NCI-H2029 treated with DMSO at 0.1 percent for 48 hours (cell line): ENCODE measurements at places on chromosomes 13 and 19.

GRCh38 chr19:48672994-48673393 lies at the start of gene NTN5:
Gene NTN5 (minus strand): TSS chr19:48673017. CDS start chr19:48670986, 2,031 bp downstream.
- DNase-seq = no peak

- peak; percentile 94 for DNase-seq
These were observed 6.6 kb upstream of the BCL3 start for GRCh38 chr19:44741841-44742329.

DNA sequence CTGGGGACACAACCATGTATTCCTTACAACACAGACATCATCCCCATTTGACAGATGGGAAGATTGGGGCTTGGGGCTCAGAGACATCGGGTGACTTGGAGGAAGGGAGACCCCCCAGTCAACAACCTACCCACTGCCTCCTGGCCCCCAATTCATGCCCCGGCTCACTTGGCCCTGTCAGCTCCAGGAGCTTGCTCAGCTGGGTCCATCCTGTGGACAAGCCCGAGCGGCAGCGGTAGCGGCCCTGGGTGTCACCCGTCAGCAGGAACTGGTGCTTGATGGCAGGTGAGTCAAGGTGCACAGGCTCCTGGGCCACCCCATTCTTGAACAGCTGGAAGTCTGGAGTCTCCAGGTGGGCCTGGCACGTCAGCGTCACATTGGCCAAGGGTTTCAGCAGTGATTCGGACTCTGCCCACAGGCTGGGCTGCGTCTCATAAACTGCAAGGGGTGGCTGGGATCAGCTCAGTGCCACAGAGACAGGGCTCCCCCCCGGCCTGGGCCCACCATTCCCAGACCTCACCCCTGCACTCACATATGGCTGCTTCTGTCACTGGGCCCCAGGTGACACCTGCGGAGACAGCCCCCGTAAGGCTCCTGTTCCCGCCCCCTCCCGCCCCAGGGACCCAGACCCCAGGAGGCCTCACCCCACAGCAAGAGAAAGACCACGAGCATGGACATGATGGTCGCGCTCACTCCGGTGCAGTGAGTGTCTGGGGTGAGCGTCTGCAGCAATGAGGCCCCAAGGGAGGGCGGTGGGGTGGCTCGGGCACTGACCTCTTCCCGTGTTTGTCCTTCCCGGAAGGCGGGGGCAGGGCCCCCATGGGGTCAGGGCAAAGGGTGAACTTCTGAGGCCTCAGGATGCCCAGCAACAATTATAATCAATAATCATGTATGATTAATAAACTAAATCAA lies at the start of gene A1BG:
TSS of gene A1BG (minus strand) at position 733 of the 912 bp plus-strand sequence. CDS start at position 678, 55 bp downstream.
- no peak for DNase-seq

DNA sequence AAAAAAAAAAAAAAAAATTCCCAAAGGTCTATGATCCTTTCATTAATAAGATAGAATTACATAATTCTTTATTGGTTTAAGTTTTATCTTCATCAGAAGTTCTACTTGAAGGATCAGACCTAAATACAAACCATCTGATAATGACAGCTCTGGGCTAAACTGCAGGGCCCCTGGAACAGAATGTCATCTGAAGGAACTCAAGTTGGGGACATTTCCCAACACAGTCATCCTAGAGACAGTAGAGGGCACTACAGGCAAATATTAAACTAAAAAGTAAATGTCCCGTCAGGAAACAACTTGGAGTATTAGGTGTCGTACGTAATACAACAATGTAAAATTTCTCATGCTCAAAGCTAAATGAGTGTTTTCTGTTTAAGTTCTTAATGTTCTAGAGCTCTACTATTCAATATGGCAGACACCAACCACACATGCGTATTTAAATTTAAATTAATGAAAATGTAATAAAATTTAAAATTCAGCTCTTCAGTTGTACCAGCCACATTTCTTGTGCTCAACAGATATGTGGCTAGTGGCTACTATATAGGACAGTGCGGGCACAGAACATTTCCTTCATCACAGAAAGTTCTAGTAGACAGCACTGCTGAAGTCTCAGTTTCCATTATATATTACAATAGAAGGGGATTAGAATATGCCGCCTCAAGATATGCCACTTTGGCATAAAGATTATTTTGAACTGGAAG lies 21.8 kb upstream of the NAXD start:
- DNase-seq = peak; percentile 28

GRCh38 chr13:35649162-35649561 lies 172.7 kb upstream of the MAB21L1 start:
- DNase-seq = no peak

GRCh38 chr13:109332506-109333499 lies 453.6 kb downstream of the IRS2 start:
- peak; percentile 40 for DNase-seq

- no peak for DNase-seq
These were observed 69.8 kb downstream of the ALOX5AP start for GRCh38 chr13:30805132-30805537.

DNA sequence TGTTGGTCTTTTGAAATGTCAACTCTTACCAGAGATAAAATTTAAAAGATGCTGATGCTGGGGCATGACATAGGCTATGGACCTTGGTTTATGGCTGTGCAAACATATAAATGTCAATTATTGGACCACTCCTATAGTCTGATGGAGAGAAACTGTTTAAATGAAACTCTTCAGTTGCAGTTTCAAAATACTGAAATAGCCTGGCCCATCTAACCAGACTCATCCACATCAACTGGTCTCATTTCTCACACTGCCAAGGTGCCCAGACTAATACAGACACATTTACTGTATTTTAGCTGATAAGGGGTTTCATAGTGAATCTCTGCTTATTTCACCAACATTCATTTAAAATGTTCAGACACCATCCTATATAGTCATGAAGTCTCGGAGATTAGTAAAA lies 19.9 kb downstream of the SERPINE3 start:
- no peak for DNase-seq

- DNase-seq = no peak
These were observed 6.4 kb downstream of the FLT1 start for GRCh38 chr13:28488376-28489005.

DNA sequence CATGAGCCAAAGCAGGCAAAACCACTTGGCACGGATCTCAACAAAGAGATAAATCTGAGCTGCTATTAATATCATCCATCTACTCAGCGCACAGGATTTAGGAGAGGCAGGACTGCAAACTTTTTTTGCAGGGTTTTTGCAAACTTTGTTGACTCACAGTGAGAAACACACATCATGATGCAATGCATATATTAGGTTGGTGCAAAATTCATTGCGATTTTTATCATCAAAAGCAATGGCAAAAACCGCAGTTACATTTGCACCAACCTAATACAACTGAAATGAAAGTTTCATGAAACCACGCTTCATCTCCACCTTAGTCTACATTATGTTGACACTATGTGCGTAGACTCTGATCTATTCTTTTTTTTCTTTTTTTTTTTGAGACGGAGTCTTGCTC lies 4.5 kb upstream of the NOVA2 start:
- DNase-seq = no peak

DNA sequence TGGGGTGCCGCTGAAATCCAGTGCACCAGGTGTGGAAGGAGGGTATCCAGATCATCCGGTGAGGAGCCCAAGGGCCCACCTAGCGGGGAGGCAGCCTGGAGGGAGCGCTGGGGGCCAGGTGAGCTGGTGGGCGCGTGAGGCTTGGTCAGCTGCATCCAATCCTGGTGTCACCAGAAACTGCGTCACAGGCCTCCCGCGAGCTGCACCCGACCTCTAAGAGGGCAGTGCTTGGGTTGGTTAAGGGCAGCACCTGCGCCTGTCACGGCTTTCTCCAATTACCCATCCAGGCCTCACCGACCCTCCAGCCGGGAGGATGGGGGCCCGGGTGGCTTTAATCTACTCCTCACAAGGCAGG lies 284 bp downstream of the RNF17 start:
- no peak for DNase-seq

DNA sequence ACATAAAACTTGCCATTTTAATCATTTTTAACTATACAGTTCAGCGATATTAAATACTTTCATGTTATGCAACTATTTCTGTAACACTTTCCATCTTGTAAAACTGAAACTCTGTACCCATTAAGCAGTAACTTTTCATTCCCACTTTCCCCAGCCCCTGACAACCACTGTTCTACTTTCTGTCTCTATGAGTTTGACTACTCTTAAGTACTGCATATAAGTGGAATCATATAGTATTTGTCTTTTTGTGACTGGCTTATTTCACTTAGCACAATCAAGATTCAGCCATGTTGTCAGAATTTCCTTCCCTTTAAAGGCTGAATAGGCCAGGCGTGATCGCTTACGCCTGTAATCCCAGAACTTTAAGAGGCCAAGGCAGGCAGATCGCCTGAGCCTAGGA lies 56.2 kb downstream of the ARHGAP35 start:
- DNase-seq = no peak

- no peak for DNase-seq
These were observed 14.4 kb downstream of the CAPN12 start for GRCh38 chr19:38729653-38730469.

- no peak for DNase-seq
These were observed 105.1 kb downstream of the SOX1 start for GRCh38 chr13:112172017-112172416.

DNA sequence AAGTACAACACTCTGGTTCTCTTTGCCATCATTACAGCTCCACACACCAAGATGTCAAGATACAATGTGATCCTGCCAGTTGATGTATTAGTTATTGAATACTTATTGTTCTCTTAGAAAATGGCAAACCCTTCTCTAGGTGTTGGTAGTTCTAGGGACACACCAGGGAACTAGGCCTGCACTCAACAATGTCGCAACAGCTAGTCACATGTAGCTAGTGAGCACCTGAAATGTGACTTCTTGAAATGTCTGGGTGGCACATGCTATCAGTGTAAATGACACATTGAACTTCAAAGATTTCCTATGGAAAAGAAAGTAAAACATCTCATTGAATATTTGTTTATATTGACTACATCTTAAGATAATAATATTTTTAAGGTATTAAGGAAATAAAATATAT lies 49.7 kb downstream of the DACH1 start:
- DNase-seq = no peak

- no peak for DNase-seq
These were observed 1.2 kb upstream of the EFNA2 start for GRCh38 chr19:1284293-1284978.

GRCh38 chr19:46985542-46986415 lies 33.9 kb upstream of the NPAS1 start:
- DNase-seq = no peak

DNA sequence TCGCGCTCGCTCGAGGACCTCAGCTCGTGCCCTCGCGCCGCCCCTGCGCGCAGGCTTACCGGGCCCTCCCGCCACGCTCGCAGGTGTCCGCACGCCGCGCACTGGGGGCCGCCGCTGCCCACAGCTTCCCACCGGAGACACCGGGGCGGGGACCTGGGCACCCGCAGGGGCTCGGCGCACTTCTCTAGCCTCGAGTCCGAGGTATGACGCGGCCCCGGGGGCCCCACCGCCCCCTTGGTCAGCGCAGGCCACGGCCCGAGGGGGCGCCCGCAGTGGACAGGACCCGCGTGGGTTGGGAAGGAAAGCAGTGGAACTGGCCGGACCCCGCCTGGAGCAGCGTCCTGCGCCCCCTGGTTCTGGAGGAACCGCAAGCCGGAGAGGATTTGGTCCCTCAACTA lies 2.1 kb upstream of the GRWD1 start:
- no peak for DNase-seq

- peak; percentile 36 for DNase-seq
These were observed 1.3 kb downstream of the SLC25A42 start for GRCh38 chr19:19064811-19065745.

GRCh38 chr19:17686592-17687024 lies 1.5 kb downstream of the UNC13A start:
- peak; percentile 21 for DNase-seq

DNA sequence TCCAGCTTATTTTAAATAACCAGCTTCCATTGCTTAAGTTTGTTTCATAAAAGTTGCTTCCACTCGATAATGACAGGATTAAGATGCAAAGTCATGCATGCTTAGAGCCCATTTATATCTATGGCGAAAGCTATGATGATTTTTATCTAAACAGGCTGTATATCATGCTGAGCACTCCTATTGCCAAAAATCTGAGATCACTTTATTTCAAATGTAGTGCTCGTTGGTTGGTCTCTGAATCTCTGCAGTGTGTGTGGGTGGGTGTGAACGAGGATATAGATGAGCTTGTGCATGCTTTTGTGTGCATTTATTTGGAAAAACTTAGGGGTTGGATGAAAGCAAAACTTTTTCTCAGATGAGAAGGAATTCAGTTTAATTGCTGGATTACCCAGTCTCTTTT lies 27.0 kb upstream of the ARGLU1 start:
- DNase-seq = no peak

GRCh38 chr13:41969072-41969471 lies 8.2 kb upstream of the VWA8 start:
- no peak for DNase-seq

GRCh38 chr19:19098703-19099632 lies 35.2 kb downstream of the SLC25A42 start:
- no peak for DNase-seq

DNA sequence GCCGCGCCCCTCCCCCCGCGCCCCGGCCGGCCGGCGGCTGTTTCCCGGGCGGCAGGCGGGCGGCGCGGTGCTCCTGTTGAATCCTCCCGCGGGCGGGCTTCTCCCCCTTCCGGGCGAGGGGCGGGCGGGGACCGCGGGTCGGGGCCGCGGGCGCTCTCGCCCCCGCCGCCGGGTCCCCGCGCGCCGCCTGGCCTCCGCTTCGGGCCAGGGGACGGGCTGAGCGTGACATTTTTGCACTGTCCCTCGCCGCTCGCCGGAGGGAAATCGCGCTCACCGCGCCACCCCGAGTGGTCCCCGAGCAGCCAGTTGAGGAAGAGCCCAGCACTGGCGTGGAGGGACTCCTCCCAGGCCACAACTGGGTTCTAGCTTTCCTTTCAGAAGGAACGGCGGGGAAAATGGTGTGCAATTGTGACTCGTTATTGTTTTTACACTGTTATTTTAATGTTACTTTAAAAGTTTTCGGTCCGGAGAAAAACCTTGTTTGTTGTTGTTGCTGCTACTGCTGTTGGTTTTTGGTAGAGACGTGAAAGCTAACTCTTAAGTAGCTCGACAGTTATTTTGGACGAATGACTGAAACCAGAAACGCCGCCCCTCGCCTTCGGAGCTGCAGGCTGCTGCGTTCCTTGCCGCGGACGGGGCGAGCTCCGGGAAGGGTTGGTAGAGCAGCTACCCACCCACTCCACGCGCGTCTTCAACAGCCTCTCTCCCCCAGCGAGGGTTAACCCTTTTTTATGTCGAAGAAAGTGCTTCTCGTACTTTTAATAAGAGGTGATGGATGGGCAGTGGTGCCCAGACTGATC lies 959 bp downstream of the PDS5B start:
- DNase-seq = no peak

DNA sequence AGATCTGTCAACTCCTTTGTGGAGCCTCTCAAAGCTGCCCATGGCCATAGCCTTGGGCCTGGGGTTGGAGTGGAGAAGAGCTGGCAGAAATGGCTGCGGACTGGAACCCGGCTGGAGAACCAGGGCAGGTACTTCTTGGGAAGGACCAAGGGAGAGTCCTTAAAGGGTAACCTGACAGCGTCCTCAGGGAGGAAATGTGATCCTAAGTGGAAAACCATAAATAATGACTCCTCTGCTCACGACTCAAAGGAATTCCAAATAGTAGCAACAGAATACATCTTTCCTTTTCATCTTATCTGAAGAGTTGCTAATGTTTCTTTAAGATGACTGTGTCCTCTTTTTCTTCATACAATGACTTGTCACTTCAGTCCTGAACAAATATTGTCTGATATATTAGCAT lies 41.0 kb downstream of the RAP2A start:
- no peak for DNase-seq

GRCh38 chr13:20175907-20176652 lies 15.2 kb upstream of the GJA3 start:
- peak; percentile 27 for DNase-seq
